ENCODE measurements at places on chromosomes 3 and 15. TPM values are rescaled to one million over a fixed set of nuclear protein-coding genes. Genes with fewer than 3 reads are reported as not detected.

The CCDC13 gene
- total RNA-seq, result not detected

The FHIT gene
- total RNA-seq, result 1.4 TPM

The IL12A gene
- total RNA-seq, result 0.33 TPM

The C3orf52 gene
- 6.4 TPM for total RNA-seq

The MGLL gene
- 67.6 TPM for total RNA-seq

The FES gene
- total RNA-seq, result 45.2 TPM

The IRAK2 gene
- total RNA-seq, result 29.4 TPM

The CISH gene
- total RNA-seq, result 0.33 TPM

The FEM1B gene
- 41.5 TPM for total RNA-seq

The CNBP gene
- total RNA-seq, result 220 TPM

The ISLR gene
- 0.76 TPM for total RNA-seq

The HYAL1 gene
- 2.8 TPM for total RNA-seq

The DOCK3 gene
- 0.19 TPM for total RNA-seq

Measured in vein endothelial cell (primary cell).